Stimulated activated CD4-positive, alpha-beta T cell treated with anti-CD3 and anti-CD28 coated beads, Interleukin-1b, Interleukin-23, amount 100 ng/mL, for 1 hour (primary cell): ENCODE measurements at places on chromosomes 2 and 18.
A peak's percentile ranks its signal among the peaks of the same experiment; 100 is the strongest.

DNA sequence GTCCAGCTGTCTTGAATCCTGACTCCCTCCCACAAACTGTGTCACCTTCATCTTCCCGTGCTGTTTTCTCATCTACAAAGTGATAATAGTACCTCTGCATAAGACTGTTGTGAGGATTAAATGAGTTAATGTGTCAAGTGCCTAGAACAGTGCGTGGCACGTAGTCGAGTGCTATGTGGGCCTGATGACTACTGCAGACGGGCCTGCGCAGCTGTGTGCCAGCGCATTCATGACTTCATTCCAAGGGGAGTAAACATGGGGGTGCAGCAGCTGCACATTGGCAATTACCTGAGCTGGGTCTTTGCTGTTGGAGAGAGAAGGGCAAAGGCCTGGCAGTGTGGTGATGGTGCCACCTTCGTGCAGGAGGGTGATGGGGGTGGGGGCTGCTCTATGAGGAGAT, 5.0 kb downstream of the TEX44 start:
- no peak for DNase-seq

- no peak for DNase-seq
These were observed 39.5 kb downstream of the SFXN5 start for GRCh38 chr2:73031725-73032701.

GRCh38 chr18:24543086-24543794, 82.8 kb downstream of the HRH4 start:
- no peak for DNase-seq

GRCh38 chr18:7572822-7573221, 5.7 kb downstream of the PTPRM start:
- DNase-seq: no peak

- DNase-seq: no peak
These were observed 14.8 kb upstream of the IMP4 start for GRCh38 chr2:130327703-130328527.

- peak; percentile 30 for DNase-seq
These were observed 12.4 kb downstream of the IL1F10 start for GRCh38 chr2:113080134-113080533.

- no peak for DNase-seq
These were observed 26.1 kb upstream of the WIPF1 start for GRCh38 chr2:174623690-174624089.

GRCh38 chr18:54444319-54444914, 86.7 kb downstream of the C18orf54 start:
- DNase-seq: peak; percentile 10

GRCh38 chr2:10502803-10503107, 54.6 kb upstream of the ODC1 start:
- DNase-seq: no peak

- DNase-seq: no peak
These were observed 43.0 kb upstream of the CAVIN2 start for GRCh38 chr2:191889931-191890330.

GRCh38 chr2:57906152-57906732, 140.4 kb upstream of the VRK2 start:
- no peak for DNase-seq

GRCh38 chr2:199495147-199495546, 37.4 kb upstream of the SATB2 start:
- no peak for DNase-seq

- no peak for DNase-seq
These were observed 61.4 kb downstream of the TXNL1 start for GRCh38 chr18:56576826-56577573.

DNA sequence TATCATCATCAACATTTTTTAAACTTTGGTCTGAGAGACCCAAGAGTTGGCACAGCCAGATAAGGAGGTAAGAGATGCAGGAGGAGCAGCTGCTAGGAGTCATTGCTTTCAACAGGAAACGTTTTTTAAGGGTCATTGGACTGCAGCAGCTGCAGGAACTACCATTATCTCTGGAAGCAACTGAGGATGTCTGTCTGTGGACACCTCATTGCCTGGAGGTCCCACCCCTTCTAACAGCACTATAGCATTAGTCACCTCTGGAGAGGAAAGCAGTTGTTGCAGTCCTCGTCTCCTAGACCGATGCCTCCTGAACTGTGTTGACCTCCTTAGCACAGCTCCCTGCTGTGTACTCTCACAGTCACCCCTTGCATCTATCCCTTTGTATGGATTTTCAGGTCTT, 21.5 kb upstream of the FSHR start:
- DNase-seq: no peak

DNA sequence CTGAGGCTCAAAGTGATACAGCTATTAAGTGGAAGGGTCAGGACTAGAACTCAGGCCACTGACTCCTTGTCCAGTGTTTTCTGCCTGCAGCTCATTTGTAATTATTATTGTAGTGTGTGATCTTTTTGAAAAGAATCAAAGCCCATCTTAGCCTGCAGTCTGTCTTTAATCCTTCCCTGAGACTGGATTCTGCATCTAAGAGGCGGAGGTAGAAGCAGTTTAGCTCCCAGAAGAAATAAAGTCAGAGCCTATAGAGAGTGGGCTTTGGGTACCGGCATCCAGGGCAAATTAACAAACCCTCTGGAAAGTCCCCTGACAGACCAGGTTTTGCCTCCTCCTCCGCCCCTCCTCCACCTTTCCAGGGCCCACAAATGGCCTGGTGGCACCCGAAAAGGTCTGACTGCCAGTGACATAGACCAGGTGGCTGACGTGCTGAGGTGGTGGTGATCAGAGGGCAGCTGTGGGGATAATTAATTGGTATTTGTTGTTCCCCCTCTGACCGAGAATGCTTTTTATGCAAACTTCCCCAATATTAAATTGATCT, 2.2 kb upstream of the RAX start:
- DNase-seq: no peak

DNA sequence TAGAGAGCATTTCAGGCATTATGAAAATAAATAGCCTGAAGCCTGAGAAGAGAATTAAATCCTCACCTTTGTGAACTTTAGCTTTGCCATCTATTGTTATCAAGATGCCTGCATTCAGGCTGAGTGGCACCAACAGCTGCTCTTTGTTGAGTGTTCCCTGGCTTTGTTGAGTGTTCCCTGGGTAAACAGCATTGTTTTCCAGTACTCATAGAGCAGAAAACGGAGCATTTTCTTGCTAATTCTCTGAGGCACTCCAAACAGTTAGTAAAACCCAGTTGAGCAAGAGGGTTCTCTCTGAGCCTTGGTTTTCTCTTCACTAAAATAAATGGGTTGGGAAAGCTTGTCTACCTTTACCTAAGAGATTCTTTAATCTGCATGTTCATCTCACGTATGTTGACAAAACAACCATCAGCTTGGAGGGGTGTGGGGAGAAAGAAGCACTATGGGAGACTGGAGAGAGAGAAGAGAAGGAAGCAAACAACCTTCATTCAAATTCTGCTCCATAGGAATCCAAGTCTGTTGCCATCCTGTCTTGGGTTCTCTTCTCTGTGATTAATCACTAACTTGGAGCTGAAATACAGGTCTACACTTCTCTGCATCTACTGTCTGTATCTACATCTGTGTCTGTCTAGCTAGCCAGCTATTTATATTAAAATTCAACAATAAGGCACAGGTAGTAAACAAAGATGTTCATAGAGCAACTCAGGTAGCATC, 567.0 kb upstream of the SOX11 start:
- DNase-seq: no peak

GRCh38 chr2:104290566-104290891, 563.4 kb upstream of the POU3F3 start:
- no peak for DNase-seq

DNA sequence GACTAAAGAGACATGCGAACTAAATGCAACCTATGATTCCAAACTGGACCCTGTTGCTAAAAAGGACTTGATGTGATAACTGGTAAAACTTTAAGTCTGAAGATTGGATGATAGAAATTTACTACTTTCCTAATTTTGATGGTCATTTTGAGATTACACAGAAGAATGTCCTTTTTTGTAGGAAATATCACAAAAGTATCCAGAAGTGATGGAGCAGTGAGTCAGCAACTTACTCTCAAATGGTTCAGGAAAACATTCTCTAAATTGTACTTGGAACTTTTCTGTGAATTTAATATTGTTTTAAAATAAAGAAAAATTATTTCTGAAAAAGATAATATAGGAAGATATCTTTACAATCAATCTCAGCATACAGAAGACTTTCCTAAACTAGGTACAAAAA, 19.9 kb downstream of the MBOAT2 start:
- DNase-seq: no peak

DNA sequence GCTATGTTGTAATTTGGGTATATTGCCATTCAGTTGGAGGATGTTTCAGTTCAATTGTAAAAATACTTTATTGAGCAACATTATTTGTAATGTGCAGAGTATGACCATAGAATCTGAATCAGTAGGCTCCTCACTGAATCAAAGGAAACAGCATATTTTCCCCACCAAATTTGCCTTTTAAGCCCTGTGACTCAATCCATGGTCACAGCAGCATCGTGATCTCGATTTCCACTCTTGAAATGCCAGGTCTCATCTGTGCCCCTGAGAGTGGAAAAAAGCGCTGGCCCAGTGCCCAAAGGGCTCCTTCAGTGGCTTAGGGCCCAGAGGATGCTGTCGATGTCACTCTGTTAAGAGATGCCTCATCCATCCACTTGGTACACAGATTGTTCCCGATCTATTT, 57.5 kb downstream of the FHOD3 start:
- no peak for DNase-seq

DNA sequence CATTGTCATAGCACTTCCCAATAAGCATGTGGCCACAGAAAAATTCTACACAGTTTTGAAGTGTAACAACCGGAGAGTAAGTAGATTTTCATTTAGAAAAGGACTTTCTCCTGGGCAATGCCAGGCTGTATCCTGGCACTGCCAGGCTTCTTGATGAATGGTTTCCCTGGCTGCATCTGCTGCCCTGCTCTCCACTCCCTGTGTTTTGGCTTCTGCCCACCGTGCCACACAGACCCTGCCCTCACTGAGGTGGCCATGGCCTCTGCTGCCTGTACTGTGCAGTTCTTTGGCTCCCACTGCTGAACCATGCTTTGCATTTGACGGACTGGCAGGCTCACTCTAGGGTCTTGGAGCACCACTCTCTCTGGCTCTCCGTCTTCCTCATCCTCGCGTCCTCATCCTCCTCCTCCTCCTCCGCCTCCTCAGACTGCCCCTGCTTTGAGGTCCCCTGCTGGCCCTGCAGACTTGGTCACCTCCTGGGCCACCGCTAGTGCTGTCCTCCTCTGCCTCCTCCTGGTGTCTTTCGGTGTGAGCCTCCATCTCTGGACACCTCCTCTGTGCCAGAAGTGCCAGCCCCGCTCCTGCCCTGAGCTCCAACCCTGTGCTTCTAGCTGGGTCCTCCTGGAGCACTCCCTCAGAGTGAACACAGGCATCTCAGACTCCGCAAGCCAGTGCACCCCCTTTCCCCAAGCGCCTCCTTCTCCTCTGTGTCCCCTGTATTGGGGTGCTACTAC, 45.9 kb upstream of the CNGA3 start:
- DNase-seq: no peak

GRCh38 chr2:44297431-44297830, 22.2 kb downstream of the SLC3A1 start:
- no peak for DNase-seq

GRCh38 chr2:34266908-34267697, 668.0 kb upstream of the FAM98A start:
- DNase-seq: no peak

- no peak for DNase-seq
These were observed 574.2 kb downstream of the CCDC85A start for GRCh38 chr2:56757884-56758545.

DNA sequence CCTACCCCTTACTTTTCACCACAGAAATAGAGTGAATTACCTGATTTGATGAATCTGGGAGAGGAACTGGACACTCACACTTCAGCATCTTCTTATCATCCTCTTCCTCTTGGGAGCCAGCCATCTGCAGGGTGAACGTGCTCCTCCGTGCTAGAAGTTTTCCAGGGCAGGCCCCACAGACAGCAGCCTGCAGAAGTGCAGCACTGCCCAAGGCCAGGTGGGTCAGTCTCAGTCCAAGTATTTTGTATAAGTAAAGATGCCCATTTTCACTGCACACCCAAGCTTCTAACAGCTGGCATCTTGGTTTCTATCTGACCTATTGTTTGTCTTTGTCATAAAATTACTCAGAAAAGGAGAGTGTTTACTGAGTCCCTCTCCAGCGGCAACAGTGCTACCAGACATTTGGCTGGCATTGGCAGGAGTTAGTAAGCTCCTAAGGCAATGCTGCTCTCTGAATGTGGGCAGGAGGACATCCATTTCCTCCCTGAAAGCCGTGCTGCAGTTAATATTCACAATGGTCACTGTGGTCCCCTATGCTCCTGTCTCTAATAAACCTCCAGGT, 222.6 kb upstream of the CTAGE1 start:
- DNase-seq: no peak

- no peak for DNase-seq
These were observed 63.8 kb downstream of the PTPRM start for GRCh38 chr18:7630731-7631442.

- DNase-seq: no peak
These were observed 142.7 kb downstream of the SCG2 start for GRCh38 chr2:223459328-223459939.

GRCh38 chr18:34158881-34159690, 65.6 kb downstream of the NOL4 start:
- no peak for DNase-seq

- no peak for DNase-seq
These were observed 35.2 kb downstream of the CENPO start for GRCh38 chr2:24828238-24828996.

DNA sequence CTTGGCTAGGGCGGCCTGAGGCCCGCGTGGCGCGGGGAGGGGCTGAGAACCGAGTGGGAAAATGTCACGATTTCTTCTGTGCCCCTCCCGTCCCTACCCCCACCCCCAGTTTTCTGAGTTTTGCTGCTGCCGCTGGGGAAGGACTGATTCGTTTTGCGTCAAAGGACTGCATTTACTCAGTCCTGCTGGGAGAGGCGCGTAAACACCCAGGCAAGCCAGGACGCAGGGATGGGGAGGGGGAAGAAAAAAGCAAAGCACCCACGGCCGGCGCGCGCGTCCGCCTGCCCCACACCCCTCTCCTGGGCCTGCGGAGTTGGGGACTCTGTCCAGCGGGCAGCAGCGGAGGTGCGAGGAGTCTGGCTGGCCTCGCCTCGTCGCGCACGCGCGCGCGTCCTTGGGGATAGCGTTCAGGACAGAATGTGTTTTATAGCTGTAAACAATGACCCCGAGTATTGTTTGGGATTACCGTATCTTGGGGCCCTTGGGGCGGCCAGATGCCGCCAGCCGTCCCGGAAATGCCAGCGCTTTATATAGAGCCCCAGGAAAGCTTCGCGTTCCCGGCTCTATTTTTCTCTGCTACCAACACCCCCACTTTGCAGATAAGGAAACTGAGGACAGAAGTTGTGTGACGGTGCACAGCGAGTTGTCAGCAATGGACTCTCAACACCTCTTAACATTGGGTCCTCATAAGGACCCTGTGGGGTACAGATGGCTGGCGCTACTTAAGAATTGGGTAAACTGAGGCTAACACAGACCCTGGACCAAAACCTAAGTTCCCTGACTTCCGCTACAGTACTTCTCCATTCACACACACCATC, 1.7 kb upstream of the FOSL2 start:
- no peak for DNase-seq

DNA sequence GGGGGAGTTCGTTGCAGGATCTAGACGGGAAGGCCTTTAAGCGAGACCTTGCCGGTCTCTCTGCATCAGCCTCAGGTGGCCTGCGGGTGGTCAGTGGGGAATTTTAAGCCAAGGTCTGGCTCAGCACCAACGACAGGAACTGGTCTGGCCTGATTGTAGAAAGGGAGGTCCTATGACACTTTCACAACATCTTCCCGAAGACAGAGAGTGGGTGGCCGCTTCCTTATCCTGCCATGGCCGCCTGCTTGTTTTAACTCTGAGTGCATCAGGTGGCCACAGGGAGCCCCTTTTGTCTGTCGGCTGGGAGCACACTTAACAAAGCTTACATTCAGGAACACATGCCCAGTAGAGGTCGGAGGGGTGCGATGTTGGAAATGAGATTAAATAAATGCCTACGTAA, 363.7 kb upstream of the MYT1L start:
- no peak for DNase-seq
